ENCODE measurements at places on chromosomes 3 and 15.

- DNase-seq, result no peak
Measured at GRCh38 chr15:93428807-93429351, 339.9 kb upstream of the RGMA start.

GRCh38 chr3:13543253-13543652 lies 5.7 kb upstream of the FBLN2 start:
- no peak for DNase-seq

DNA sequence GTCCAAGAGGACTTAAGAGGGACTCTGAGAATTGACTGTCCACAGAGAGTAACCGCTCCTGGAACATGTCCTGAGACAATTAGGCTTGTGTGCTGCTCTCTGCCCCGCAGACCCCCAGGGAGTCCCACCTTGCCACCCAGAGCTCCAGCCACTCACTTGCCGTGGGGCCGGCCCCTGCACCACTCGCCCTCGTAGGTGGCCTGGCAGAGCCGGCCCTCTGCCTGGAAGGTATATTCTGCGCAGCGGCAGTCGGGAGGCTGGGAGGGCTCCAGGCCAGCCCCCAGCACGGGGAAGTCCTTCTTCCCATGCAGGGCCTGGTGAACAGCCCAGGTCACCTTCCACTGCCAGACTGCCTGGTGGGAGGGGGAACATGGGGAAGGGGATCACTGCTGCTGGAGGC lies 10.5 kb downstream of the ALS2CL start:
- no peak for DNase-seq

- no peak for DNase-seq
Measured at GRCh38 chr3:127692501-127693335, 20.0 kb downstream of the ABTB1 start.

DNA sequence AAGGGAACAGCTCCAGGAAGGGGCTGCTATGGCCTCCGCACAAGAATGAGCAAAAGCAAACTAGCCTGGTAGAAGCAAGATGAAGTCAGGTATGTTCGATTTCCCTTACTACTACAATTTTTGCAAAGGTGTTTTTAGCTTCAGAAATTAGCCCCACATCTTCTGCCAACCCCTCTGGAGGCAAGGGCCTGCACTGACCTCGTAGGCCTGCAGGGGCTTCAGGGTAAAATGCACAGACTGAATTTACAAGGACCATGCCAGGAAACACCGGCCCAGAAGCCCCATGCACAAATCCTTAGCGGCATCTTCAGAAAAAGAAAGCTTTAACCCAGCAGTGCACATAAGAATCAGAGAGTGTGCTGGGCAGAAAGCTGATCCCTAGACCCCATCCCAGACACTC lies 53.0 kb downstream of the SLC6A1 start:
- DNase-seq, result no peak

DNA sequence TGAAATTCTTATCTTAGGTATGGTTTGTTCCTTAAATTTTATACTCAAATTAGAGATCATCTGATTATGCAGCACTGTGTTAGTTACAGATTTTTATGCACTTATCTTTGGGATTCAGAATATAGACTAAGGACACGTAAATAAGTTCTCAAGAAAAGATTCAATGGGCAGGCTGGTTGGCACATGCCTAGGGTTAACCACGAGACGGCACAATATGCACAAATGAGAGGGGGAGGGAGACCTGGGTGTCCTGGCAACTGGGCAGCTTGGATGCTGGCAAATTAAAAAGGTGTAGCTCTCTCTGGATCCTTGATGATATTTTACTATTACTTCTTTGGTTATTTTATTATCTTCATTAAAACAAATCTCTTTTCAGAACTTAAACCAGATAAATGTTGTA lies 672 bp downstream of the AADAC start:
- no peak for DNase-seq

DNA sequence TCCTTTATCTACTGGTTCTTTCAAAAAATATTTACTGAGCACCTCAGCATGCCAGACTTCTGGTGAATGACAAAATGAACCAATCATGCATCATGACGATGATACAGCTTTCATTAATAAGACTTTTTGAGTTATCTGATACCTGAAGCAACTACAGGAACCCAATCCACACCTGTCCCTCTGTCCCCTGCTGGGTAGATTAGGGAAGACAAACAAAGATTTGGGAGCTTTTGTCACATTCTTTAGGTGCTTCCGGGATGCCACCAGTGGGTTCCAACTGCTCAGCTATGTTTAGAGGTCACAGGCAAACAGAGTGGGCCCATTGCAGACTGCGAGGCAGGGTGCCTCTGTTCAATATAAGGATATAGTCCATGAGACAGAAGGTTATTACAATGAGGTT lies 1020.5 kb upstream of the CFAP20DC start:
- no peak for DNase-seq

GRCh38 chr15:88791637-88792036 lies 11.6 kb upstream of the ACAN start:
- DNase-seq, result no peak

DNA sequence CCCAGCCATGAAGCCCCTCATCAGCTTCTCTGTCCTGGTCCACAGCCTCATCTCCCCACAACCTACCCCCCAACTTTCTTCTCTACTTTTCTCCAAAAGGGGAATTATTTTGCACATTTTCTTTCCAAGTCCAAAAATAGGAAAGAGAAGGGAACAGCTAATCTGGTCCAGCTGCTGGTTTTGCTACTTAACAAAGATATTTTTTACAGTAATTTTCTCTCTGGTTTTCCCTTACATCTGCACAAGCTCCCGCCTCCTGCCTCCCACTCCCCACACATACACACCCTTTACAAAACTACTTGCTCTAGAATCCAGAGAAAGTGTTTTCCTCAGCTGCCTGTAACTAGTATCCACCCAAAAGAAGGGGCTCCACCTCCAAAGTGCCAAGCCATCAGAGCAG lies 177.2 kb downstream of the POLR2M start:
- no peak for DNase-seq

DNA sequence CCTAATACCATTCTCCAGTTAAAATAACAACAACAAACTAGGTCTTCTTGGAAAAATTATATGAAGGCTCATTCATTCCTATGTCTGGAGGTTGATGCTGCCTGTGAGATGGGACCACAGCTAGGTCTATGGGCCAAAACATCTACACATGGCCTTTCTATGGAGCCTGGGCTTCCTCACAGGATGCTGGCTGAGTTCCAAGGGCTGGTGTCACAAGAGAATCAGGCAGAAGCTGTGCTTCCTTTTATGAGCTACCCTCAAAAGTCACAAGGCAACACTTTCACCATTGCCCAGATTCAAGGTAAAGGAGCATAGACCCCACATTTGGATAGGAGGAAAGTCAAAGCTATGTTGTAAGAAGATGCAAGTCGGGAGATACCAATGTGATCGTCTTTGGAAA lies 4.6 kb upstream of the RTP2 start:
- no peak for DNase-seq

- DNase-seq, result no peak
Measured at GRCh38 chr3:110352841-110353604, 718.6 kb upstream of the NECTIN3 start.

DNA sequence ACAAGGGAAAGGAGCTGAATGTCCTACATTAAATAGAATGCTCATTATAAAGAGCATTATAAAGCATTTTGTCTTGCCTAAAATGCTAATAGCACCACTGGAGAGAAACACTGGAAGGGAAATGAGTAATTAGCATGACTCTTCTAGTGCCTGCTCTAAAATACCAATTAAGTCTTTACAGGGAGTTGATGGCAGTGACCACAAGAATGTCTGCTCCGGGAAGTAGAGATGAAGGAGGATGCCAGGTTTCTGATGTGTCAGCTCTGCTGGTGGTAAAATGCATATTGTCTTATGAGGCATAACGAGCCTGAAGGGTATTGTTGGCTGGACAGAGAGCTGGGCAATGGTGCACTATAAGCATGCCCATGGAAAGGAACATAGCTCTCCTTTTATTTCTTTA lies 49.5 kb downstream of the MYLK start:
- no peak for DNase-seq

GRCh38 chr3:42707620-42708355 lies 5.2 kb upstream of the HHATL start:
- peak; percentile 4 for DNase-seq

GRCh38 chr3:50100956-50101845 lies 12.5 kb downstream of the RBM5 start:
- peak; percentile 100 for DNase-seq

DNA sequence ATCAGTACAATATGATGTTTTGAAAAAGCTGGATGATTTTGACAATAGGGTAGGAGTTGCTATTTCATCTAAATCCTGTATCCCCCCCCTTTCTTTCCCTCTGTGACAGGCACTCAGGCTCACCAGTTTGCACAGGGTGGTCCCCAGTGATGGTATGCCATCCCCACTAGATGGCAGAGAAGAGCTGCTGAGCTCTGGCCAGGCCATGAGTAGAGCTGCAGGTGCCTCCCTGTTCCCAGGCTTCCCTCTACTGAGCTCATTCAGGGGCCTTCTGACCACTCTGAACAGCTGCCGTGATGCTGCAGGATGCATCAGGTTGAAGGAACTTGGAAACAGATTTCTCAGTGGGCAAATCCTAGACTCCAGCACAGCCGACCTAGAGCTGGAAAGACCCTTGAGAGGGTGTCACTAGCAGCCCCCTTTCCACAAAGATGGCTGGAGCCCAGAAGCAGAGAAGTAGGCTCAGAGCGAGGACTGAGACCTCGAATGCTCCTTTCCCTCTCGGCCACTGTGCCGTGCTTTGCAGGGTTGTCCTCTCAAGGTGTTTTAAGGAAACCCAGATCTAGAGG lies 45.1 kb downstream of the EFCAB12 start:
- peak; percentile 79 for DNase-seq

GRCh38 chr15:33644304-33644703 lies 324.0 kb upstream of the CHRM5 start:
- DNase-seq, result no peak

DNA sequence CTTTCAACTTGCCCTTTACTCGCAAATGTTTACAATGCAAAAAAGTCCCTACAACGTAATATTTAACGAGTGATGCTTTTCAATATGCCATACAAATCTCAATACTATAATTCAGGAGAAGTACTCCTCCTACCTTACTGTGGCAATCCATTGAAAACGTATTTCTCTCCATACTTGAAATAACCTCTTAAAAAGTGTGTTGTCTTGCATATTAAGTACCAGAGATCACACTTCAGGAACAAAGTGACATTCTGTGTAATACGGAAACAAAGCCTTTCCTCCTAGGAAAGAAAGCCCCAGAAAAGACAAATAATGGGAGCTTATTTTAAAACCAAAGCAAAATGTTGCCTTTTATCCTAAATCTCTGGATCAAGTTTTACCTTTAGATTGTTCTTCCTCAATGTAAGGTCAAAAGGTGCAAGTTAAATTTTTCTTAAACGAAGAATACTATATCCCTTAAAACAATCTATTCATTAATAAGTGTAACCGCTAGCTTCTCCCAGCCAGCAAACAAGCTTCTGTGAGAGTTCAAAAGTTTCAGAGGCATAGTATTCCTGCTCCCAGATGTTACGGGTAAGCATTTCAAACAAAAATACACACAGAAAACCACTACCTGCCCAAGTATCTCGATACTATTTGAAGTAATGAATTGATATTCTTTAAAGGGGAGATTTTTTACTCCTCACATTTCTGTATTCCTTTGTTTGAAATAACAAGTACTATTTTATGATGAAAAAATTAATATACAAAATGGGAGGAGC lies 1.7 kb downstream of the TJP1 start:
- peak; percentile 28 for DNase-seq

DNA sequence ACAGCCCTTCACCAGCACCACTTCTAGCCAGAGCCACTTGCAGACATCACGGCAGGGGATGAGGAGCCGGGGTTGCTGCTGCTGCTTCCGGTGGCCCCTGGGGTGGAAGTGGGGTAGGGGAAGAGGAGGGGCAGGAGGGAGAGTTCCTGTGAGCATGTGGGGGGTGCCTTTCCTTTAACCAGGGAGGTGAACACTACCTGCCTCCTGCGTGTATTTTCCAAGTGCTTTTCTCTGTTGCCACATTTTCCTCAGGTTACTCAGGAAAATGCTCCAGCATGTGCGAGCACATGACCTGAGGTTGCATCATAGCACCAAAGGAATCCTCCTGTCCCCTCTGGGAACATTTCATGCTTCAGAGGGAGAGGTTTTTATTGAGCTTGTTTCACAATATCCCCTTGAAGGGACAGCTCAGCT lies 12.2 kb upstream of the SACM1L start:
- DNase-seq, result no peak

GRCh38 chr3:124119056-124119716 lies 127.3 kb upstream of the ROPN1 start:
- no peak for DNase-seq

DNA sequence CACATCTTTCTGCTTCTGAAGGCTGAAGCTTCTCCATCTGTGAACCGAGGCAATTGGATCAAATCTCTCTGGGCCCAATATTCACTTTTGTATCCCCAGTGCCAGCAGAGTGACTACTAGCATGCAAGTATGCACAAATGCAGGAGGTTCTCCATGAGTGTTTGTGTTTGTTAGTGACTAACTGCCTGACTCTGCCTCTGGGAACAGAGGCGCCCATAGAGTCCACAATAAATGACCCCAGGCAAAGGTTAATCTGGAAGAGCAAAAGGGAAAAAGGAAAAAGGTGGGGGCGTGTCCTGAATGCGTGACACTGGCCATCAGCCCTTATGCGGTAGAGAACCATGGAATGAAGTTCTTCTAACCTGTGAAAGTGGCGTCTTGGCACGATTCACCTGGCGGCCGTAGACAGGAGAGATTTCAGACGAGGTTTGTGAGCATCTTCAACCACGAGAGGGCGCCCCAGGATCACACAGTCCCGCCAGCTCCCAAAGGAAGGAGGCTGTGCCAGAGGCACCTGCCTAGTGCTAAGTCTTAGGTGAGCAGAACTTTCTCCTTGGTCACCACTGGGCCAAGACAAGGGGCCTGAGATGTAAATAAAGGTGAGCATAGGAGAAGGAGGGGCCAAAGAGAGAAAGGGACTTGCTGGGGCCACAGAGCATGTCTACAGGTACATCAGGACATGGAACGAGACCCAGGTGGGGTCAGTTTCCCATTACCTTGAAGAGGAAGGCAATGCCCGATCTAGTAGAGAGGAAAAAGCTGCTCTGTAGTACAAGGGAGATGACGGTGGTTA lies 44.2 kb downstream of the RBPMS2 start:
- DNase-seq, result peak; percentile 98

DNA sequence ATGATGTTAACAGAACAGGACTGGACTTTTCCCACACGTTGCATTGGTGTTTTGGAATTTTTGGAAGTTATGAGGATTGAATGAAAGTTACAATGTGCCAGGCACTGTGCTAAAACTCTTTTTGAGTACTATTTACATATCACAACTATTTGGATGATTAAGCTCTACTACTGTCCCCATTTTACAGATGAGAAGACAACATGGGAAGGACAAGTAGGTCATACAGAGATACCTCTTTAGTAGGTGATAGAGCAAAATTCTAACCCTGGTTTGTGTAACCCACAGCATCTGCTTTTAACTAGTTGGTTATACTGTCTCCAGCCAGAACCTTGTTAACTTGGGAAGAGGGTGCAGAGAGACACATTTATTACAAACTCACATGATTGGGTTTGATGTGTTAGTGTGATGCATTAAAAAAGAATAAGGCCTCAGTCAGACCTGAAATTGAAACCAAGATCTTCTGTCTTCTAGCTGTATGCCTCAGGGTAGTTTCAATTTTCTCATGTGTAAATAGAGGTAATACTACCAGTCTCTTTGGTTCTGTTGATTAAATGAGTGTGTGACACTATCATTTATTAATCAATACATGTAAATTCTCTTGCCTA lies 1.4 kb downstream of the NDUFB4 start:
- DNase-seq, result no peak

GRCh38 chr15:42608110-42608531 lies 32.7 kb downstream of the STARD9 start:
- no peak for DNase-seq

- peak; percentile 40 for DNase-seq
Measured at GRCh38 chr15:33675246-33675645, 293.1 kb upstream of the CHRM5 start.

Measured in HAP-1 (cell line).